ENCODE measurements at places on chromosomes 12 and 14. TPM values are rescaled to one million over a fixed set of nuclear protein-coding genes. Genes with fewer than 3 reads are reported as not detected.

DNA sequence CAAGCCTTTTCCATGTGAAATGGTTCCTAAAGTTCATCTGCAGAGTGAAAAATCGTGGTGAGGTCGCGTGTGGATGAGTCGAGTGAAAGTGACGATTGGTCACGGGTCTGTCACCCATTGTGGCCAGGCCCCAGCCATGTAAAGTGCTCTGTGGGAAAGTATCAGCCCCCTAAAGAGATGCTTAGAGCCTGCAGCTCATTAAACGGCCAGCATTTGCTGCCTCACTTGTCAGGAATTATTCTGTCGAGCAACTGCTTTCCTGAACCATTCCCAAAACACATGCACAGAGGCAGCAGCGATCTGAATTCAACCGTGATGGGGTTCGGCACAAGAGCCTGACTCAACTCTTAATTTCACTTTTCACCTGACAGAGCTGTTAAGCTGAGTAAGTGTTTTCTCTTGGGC, 16.0 kb downstream of the DBX2 start:
- DNase-seq = no peak

- peak; percentile 32 for DNase-seq
Observed at GRCh38 chr14:94001016-94001415, 3.9 kb downstream of the CCDC197 start.

CISTR gene
- total RNA-seq = not detected

SERPINA12 gene
- total RNA-seq = not detected

TSPAN19 gene
- total RNA-seq = not detected

- DNase-seq = no peak
Observed at GRCh38 chr12:48486261-48486660, 4.0 kb downstream of the C12orf54 start.

B4GALNT1 gene
- 14.4 TPM for total RNA-seq

- no peak for DNase-seq
Observed at GRCh38 chr12:68631227-68631626, 20.5 kb downstream of the RAP1B start.

TMEM179 gene
- not detected for total RNA-seq

DNA sequence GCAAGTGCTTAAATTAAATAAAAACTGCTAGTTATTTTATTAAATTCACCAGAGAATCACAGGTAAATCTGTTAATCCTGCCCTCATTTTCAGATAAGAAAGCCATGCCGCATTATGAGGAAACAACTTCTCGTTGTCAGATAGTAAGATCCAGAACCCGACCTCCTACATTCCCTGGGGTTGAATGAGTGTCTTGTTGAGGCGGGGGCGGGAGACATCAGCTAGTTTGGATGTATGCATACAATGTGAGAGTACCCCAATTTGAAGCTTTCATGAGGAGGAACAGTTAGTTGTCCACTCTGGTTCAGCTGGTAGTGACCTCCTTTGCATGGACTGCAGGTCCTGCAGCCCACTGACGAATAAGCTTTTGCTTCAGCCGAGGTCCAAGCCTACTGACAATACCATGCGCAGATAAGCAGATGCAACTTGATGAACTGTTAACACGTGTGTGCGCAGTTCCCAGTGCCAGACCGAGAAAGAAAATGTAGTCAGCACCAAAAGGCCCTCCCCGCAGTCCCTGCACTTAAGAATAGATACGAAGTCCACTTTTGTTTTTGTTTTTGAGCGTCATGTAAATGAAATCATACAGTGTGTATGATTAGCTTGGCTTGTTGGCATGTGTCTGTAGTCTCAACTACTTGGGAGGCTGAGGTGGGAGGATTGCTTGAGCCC, 34.9 kb downstream of the EVL start:
- no peak for DNase-seq

DNA sequence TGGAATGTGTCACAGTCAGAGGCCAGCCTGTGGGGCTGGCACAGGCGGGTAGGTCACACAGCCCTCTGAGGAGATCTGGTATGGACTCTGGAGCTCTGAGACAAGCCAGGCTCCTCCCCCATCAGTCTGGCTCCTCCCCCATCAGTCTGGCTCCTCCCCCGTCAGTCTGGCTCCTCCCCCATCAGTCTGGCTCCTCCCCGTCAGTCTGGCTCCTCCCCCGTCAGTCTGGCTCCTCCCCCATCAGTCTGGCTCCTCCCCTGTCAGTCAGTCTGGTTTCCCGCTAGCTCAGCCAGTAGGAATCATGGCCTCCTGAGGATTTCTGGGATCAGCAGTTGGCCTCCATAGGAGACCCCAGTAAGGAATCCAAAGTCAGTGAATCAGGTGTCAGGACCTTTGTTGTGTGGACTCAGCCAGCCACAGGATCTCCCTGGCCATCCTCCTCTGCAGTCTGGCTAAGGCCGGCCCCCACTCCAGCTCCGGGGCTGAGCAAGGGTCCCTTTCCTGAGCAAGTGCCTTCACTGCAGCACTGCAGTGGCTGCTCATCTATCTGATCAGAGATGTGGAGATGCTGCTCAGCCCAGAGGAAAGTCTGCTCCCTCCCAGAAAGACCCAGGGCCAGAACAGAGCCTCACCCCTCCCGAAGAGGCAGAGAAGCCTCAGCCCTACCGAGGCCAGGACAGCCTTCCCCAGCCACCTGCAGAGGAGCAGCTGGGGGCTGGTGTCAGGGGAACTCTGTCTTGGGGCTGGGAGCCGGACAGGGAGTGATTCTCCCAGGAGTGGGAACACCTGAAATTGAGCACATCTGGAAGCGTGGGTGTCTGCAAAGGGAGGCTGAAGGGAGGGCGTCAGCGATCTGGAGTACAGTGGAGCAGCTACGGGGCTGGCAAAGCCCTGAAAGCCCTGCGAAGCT, 35.7 kb downstream of the IQSEC3 start:
- DNase-seq = no peak

- no peak for DNase-seq
Observed at GRCh38 chr14:65938738-65939137, 526.2 kb downstream of the FUT8 start.

GRCh38 chr12:116528498-116528897, 30.7 kb upstream of the MAP1LC3B2 start:
- DNase-seq = no peak

GRCh38 chr14:34018564-34019244, 67.8 kb upstream of the EGLN3 start:
- no peak for DNase-seq

GRCh38 chr12:53550595-53550994, 43.3 kb upstream of the NPFF start:
- DNase-seq = no peak

DNA sequence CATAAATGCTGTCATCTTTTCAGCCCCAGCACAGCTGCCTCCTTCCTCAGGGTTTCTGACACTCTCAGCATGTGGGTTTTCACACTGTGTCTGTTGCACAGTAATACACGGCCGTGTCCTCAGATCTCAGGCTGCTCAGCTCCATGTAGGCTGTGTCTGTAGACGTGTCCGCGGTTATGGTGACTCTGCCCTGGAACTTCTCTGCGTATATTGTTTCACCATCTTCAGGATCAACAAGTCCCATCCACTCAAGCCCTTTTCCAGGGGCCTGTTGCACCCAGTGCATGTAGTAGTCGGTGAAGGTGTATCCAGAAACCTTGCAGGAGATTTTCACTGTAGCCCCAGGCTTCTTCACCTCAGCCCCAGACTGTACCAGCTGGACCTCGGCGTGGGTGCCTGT, 1210.6 kb downstream of the TMEM121 start:
- no peak for DNase-seq

SMIM41 gene
- total RNA-seq = not detected

DNA sequence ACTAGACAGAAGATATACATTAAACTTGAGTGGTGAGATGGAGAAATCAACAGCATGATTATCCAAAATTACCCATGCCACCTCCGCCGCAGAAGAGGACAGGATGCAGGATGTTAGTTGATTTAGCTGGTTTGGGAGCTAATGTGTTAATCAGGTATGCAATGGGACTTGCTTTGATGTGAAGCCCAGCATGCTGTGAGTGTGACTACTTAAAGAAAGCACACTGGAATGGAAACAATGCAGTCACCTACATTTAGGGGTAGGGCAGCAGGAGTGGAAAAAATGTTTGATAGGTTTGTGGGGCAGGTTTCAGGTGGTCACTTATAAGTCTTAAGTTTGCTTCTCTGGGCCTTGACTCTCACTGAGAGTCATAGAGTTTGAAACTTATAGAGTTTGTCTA, 170.0 kb upstream of the DAAM1 start:
- DNase-seq = no peak

- peak; percentile 78 for DNase-seq
Observed at GRCh38 chr14:104687601-104688504, 1.6 kb upstream of the INF2 start.

DNA sequence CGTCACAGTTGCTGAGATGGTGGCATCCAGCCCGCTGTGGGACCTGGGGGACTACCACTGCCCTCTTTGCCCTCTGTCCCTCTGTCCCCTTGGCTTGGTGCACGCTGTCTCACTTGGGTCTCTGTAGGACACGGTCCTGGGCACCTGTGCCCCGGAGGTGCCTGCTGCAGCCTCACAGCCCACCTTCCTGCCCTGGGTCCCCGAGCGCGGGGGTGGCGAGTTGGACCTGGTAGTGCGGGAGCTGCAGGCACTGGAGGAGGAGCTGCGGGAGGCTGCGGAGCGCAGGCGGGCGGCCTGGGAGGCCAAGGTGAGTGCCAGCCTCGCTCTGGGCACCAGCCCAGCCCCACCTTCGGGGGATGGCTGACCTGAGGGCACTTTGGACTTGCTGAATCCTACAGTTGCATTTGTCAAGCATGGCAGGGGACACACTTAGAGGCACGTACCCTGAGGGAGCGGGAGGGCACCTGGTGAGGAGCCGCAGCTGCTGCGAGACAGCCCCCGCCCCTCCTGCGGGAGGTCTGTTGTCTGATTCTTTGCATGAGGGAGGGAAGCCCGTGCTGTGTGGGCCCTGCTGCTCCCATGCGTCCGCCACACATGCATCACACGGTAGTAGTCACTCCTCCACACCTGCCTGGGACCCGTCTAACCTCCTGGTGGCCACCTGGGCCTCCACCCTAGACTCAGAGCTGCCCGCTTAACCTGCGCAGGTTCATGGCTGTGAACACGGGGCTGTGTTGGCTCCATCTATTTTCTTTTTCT, 6.8 kb downstream of the TEDC1 start:
- no peak for DNase-seq

- peak; percentile 95 for DNase-seq
Observed at GRCh38 chr14:22432348-22432976, 156.6 kb downstream of the DAD1 start.

SOCS2 gene
- 7.3 TPM for total RNA-seq

DNA sequence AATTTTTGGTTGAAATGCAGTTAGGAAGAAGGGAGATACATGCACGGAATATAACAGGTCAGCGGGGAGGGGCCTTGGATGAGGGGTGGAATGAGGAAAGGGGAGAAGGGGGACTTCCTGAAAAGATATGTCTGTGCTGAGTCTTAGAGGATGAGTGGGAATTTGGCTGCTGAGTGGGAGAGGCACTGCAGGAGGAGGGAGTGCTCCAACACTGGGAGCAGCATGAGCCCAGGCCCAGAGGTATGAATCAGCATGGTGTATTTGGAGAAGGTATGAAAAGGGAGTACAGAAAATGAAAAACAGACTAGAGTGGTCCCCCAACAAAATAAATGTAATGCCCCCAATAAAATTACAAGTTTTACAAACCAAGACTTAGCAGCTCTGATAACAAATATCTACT, 394.4 kb downstream of the IPO8 start:
- no peak for DNase-seq

BCL2L14 gene
- total RNA-seq = not detected

DNA sequence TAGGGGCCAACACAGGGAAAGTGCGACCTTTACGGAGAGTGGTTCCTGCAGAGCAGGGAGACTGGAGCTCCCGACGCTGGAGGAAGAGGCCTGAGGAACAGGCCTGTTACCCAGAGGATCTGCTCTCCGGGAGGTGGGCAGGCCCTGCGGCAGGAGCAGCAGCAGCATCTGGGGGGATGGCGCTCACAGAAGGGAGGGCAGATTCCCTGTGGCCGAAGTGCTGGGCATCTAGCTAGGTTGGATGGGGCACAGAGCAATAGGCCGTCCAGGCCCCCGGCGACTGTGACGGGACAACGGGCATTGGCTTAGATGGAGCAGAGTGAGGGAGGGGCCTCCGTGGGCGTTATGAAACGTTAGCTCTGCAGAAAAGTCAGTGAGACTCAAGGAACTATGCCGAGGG, 135.6 kb downstream of the PIWIL1 start:
- no peak for DNase-seq

DNA sequence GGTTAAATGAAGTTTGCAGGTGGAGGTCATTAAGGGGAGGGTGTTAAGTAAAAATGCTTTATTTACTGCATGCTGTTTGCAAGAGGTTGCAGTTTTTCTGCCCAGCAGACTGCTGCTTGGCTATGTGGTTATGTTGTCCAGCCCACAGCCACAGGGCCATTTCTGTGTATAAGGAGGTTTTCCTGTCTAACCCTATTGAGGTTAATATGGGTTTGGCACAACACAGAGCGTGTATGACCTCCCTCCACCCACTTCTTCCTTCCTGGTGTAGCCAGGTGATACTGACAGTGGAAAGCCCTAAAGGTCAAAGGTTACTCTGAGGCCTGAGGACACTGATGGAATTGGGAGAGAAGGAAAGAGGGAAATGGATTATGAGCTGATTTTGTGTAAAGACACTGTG, 253.7 kb upstream of the PWP1 start:
- DNase-seq = no peak

RPS6KL1 gene
- 3.6 TPM for total RNA-seq

- DNase-seq = no peak
Observed at GRCh38 chr14:54589843-54590242, 22.9 kb downstream of the SAMD4A start.

Data from RPMI7951 (cell line).